Activated T-cell treated with anti-CD3 and anti-CD28 coated beads, Interleukin-2, amount 50 U/mL, for 48 hours (primary cell): ENCODE measurements at places on chromosomes 12 and 14.

GRCh38 chr12:90499795-90500194 lies 455.2 kb downstream of the CCER1 start:
- no peak for DNase-seq

- no peak for DNase-seq
These were observed 12.4 kb upstream of the HHIPL1 start for GRCh38 chr14:99632410-99633035.

DNA sequence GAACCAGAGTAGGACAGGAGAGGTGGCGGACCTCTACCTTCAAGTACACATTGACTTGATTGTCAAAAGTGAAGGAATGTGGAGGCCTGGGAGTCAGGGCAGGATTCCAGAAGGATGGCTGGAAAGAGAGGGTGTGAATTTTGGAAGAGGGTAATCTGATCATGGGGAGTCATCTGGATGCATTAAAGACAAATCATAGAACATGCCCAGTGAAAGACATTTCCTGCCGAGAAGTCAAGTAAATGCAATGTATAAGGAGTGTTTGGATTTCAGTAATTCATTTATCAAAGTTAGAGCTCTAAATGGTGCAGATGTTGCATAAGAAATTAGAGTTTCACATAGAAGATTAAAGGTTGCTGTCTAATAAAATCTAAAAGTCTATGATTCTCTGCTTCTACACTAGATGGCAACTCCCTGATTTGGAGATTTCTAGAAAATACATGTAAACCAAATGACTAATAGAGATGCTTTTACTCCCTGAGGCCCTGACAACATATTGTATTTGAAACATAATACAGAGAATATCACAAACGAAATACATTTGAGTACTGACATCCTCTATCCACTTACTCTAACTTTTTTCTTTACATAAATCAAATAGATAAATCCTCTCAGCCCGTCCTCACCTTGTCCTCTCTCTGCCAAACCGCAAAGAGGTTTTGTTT lies 91.3 kb downstream of the KCNA5 start:
- DNase-seq, result no peak

GRCh38 chr12:29799591-29799990 lies 15.8 kb upstream of the TMTC1 start:
- no peak for DNase-seq

GRCh38 chr14:38391334-38391733 lies 135.4 kb upstream of the CLEC14A start:
- DNase-seq, result no peak

- no peak for DNase-seq
These were observed 121.4 kb downstream of the KSR2 start for GRCh38 chr12:117847371-117847770.

DNA sequence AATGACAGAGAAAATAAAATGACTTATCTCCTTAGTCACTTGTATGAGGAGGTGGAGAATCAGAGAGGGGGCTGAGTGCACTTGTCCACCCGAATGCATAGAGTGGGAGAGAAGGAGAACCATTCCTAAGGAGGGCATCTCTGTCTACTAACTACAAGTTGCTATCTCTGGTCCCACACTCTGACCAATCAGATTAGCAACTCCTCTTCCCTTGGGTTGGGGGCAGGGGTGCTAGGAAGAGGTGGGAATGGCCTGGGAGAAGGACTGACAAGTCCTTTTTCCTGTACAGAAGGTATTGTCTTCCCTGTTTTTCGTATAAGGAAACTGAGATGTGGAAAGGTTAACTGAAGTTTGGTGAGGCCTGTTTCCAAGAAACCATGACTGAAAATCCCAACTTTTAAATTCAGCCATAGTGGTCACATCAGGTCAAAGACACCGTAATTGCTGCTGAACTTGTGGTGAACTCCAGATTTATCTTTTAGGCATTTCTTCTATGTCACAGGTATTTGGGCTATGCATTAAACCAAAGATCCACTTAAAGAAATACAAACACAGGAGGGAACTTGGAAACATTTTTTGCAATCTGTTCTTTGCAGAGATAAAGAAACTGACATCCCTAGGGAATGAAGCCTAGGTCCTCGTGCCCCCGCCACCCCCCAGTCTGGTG lies 207.8 kb downstream of the CRADD start:
- DNase-seq, result no peak

DNA sequence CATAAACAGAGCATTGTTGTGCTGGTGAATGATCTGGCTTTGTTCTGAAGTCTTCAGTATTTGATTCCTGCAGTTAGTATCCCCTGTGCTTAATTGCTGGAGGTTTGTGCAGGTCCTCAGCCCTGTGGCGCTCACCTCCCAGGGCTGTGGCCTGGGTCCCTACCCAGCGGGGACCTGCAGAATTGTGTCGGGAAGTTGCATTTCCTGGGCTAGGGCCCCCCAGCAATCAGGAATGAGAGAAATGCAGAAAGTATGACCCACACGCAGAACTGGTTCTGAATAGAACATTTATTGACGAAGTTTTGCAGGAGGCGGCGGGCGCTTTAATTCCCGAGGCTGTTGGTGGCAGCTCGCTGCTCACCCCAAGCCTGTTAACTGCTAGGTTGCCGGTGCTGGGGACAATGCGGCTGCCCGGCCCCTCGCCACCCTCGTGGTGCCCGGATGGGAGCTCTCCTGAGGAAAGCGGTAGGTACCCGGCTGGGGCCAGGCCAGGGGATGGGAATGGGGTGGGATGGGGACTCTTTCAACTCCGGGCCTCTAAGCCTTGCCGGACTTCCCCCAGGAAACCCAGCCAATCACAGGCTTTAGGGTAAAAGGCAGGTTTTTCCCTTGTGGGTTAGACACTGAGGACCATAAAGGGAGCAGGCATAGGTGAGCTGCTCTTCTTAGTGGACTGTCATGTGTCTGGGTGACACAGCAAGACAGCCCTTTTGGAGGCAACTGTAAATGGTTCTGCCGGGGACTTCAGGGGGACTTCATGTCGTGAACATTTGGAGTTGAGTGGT lies 11.6 kb downstream of the PLEKHG3 start:
- DNase-seq, result no peak

DNA sequence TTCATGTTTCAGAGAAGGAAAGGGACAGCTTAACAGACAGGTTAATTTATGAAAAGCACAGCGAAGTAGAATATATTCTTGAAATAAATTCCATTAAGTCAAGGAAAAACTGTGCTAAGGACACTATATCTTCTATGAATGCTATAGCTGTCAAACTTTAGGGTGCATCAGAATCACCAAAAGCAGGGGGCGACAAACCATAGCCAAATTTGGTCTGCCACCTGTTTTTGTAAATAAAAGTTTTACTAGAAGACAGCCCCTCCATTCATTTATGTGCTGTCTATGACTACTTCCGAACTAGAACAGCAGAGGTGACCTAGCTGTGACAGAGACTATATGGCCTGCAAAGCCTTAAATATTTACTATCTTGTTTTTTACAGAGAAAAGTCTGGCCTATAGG lies 25.9 kb downstream of the PPP4R3A start:
- no peak for DNase-seq

DNA sequence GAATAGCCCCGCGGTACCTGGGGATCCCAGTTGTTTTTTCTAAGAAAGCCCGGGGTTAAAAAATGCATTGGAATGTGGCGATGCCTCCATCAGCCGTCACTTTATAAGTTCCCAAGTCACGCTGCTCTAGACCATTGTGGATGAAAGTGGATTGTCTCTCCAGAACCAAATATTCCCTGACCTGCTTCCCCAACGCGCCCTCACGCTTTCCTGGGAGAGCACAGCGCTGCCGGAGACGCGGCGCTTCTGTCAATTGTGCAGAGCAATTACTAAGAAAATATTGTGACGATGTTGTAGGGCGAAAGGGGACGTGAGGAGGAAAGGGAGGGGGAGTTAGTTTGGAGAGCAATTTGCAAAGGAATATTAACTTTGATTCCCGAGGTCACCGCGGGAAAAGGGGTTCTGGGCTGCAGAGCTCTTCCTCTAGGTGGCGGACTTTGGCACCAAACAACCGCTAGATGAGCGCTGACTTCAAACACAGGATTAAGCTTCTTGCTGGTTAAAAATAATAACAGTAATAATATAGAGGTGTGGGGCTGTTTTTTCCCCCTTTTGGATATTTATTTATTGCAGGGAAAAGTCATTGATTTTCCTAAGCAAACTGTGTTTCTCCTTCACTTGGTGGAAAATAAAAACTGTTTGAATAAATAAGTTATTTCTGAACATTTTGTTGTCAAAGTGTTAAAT lies 9.6 kb upstream of the FOXG1 start:
- DNase-seq, result no peak

GRCh38 chr12:96510306-96510764 lies 21.0 kb downstream of the CFAP54 start:
- no peak for DNase-seq

DNA sequence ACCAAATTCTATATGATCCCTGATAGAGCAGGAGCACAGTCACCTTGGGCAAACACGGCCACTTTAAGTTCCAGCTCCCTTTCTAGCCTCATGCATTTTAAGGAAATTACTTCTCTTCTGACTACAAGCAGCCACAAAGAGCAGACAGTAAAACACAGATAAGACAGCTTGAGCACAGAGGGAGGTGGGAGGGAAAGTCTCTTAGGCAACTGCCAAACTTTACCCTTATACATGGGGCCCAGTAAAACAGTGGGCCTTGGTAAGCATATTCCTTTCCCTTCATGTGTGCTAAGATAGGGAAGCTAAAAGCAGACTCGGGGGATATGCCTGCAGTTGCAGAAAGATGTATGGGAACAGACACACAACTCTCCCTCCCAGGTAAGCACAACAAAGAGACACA lies 235.9 kb downstream of the CPNE8 start:
- no peak for DNase-seq

- DNase-seq, result no peak
These were observed 10.6 kb upstream of the TNFAIP2 start for GRCh38 chr14:103112400-103113243.

GRCh38 chr12:52703424-52703823 lies at the start of gene KRT77:
Gene KRT77 (minus strand): TSS chr12:52703524. CDS start chr12:52703434, 90 bp downstream.
- no peak for DNase-seq

DNA sequence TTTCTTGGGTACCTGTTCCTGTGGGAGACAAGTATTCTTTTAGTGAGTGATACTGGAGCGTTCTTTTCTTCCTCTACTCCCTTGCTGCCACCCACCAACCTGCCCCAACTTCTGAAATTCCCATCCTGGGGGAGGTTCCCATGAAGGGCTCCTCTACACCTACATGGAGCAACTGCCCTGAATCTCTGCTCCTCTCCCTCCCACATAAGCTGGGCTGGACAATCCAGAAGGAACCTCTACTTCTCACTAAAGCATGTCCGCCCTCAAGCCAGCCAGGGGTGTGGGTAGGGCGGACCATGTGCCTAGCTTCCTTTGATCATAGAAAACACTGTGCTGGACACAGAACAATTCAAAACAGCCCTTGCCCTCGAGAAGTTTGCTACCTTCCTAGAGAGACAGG lies 25.9 kb upstream of the ESRRB start:
- no peak for DNase-seq

DNA sequence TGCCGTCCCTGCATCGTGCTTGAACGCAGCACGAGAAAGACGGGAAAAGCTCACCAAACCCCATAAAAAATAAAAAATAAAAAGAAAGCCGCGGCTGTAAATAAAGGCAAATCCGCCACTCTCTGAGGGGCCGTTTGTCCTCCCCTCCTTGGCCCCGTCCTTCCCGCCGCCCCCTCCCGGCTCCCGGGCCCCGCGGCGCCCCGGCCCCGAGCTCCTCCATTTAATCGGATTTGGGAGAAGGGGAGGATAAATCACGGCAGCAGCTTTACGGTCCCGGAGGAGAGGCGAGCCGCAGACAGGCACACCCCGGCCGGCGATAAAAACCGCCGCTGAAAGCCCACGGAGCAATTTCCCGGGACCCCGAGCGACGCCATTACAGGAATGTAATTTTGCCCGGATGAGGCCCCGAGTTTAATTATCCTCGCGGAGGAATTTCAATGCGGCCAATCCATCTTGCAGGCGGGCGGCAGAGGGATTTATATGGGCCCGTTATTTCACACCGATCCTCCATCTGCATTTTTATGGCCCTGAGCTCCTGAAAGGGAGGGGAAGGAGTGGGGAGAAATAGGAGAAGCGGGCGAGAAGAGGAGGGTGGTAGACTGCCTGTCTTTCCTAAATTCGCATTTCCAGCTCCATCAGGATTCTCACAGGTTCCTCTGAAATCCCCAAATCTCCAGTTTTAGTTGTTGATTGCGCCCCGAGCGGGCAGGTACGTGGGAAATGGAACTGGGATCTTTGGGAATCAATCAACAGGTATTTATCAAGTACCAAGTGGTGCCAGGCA lies 1.3 kb upstream of the ATP5MC2 start:
- DNase-seq, result no peak

DNA sequence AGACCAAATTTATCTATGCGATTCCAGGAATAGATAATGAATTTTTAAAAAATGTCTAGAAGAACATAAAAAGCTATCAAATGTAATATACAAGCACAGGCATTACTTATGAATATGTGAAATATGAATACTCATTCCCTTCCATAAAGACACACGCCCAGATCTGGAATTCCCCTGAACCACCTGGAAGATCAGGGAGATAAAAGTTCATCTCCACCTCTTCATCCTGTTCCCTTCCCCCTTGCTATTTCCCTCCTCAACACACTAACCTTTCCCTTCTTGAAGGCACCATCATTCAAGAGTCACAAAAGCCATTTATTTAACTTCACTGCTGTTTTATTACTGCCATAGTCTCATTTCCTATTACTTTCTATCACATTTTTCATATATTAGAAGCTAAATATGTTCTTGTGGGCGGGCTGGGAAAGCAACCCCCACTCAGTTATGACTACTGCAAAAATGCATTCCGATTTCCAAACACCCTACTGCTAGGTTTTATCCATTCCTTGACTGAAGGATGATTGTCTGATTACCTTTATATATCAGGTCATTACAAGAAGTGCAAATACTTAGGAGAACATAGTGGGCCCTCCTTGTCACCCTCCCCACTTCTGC lies 16.1 kb downstream of the FGD6 start:
- DNase-seq, result no peak

DNA sequence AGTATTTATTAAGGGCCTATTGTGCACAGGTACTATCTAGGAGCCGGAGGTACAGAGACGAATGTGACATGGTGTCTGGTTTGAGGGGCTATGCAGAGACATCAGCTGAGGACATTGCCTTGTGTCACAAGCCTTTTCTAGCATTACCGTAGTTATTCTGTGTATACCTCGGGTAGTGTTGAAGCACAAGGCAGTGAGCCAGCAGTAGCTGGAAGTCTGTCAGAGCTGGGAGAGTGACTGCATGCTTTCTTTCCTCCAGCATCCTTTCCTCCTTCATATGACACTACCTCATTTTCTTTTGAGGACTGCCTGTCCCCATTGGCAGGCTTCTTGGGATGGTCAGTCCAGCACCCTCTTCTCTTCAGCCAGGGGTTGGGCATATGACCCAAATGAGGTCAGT lies 77.0 kb downstream of the POLR3B start:
- DNase-seq, result no peak

DNA sequence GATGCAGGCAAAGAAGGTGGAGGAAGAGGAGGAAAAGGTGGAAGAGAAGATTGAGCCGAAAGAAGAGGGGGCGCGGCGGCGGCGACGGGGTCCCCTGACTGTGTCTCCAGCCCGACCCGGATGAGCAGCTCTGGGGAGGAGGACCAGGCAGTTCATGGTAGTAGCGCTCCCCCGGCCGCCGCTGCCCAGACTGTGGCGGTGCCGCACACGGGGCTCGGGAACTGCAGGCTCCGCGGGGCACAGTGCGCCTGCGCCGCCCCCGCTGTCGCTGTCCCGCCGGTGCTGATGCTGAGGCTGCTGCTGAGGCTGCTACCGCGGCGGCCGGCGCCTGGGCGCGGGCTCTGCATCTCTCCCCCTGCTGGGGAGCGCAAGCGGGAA lies at the start of gene KCNH5:
TSS of gene KCNH5 (minus strand) at position 225 of the 378 bp plus-strand sequence. CDS start 272 bp downstream, outside the sequence.
- peak; percentile 39 for DNase-seq

GRCh38 chr12:45704968-45705367 lies 24.5 kb upstream of the ARID2 start:
- no peak for DNase-seq

GRCh38 chr12:96234591-96235483 lies 40.7 kb downstream of the ELK3 start:
- DNase-seq, result no peak

- DNase-seq, result no peak
These were observed 31.5 kb downstream of the COA8 start for GRCh38 chr14:103594265-103594664.
